HFFc6 (cell line): ENCODE measurements at places on chromosomes 7 and 10. TPM values are rescaled to one million over a fixed set of nuclear protein-coding genes. Genes with fewer than 3 reads are reported as not detected.

DNA sequence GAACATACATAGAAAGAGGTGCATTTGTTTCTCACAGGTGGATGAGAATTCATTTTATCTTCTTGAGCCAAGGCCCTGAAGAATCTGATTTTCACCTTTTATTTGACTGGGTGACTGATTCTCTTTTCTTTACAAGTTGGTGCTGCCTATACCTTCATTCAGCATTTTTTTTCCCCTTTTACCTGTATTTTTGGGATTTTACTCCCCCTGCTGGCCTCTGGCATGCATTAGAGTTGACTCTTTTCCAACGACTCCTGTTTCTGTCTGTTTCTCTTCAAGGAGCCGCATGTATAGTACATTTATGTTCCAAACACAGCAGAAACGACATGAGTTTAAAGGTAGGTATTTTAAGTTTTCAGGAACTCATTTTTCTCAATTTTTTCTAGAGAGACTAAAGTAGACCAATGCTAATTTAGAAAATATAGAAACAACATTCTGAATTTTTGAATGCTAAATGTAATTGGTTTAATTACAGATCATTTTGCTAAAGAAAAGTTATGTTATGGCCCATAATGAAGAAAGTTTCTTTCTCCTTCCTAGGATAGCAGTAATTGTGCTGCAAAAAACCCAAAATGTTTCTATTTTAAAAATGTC, 149.8 kb upstream of the HDAC9 start:
- peak; percentile 21 for DNase-seq

DNA sequence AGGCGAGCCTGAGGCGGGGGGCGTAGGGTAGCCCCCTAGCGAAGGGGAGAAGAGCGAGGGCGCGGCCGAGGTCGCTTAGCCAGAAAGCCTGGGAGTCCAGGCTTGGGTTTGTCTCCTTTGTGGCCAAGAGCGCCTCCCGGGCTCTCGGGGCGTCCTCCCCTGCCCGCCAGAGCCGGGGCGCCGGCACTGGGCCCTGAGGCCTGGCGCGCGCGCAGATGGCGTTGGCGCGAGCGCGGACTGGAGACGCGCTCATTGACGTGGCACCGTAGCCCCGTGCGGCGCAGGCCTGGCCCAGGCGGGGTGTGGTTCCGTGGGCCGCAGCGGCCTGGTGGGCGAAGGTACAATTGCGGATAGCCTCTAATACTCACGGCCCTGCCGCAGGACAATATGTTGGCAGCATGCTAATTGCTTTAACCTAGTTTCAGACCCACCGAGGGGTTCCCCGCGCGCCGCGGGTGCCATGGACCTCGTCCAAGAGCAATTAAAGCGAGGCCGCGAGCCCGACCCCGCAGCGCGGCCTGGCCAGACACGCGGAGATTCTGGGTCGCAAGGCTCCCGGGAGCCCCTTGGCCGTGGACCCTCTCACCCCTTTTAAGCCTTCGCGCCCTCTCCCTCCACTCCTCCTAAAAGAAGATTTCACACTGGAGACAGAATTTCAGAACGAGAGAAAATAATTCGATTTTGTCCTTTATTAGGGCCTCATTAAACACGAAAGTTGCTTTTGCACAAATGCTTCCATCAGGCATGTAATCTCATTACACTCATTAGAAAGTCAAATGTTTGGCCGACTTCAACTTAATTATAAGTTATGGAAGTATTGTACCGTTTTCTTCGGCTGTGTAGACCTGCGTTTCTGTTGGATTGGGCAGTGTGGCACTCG, 3.1 kb downstream of the PTF1A start:
- no peak for DNase-seq

DNA sequence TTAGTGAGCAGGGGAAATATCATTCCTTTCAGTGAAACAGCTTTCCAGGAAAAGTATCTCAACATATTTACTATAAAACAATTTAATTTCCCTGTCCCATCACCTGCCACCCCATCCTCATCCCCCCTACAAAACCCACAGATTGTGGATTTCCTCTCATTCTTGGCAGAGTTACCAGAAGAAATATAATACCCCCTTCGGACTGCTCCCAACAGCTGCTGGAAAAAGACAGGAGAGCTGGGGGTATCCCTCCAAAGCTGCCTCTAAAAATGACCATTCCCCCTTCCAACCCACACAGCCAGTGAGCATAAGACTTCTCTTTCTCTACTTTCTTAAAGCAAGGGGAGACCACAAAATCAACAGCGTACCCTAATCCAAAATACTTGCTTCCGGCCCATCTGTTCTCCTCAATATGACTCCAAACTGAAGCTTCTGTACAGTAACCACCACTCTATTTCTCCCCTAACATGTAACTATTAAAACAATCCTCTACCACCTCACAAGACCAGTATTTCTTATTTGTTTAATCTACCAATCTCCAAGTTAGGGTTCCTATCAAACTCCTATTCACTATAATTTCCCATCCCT, 7.8 kb downstream of the FBXW4 start:
- DNase-seq = no peak

DNA sequence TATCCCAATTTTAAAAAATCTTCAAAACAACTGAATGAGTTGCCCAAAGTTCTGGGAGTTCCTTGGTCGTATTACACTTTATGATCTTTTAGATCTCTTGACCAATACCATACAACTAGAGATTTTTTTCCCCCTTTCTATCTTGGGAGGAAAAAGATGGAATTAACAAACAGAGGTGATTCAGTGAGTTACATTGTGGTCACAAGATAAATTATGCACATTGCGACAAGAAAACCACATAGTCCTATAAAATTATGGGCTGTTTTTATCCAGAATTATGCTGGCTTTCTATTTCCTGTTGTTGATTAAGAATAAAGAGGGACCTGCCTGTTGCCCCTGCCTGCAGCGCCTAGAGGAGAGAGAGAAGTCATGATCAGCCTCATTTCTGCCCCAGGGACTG, 8.2 kb upstream of the SGPL1 start:
- no peak for DNase-seq

DLX5 gene
- total RNA-seq = not detected in 3 replicates

GRCh38 chr7:9945857-9946256, 1027.8 kb upstream of the PHF14 start:
- DNase-seq = no peak

PAOX gene
- total RNA-seq = 4.1 to 4.9 TPM (median 4.9 TPM) in 3 replicates

DNA sequence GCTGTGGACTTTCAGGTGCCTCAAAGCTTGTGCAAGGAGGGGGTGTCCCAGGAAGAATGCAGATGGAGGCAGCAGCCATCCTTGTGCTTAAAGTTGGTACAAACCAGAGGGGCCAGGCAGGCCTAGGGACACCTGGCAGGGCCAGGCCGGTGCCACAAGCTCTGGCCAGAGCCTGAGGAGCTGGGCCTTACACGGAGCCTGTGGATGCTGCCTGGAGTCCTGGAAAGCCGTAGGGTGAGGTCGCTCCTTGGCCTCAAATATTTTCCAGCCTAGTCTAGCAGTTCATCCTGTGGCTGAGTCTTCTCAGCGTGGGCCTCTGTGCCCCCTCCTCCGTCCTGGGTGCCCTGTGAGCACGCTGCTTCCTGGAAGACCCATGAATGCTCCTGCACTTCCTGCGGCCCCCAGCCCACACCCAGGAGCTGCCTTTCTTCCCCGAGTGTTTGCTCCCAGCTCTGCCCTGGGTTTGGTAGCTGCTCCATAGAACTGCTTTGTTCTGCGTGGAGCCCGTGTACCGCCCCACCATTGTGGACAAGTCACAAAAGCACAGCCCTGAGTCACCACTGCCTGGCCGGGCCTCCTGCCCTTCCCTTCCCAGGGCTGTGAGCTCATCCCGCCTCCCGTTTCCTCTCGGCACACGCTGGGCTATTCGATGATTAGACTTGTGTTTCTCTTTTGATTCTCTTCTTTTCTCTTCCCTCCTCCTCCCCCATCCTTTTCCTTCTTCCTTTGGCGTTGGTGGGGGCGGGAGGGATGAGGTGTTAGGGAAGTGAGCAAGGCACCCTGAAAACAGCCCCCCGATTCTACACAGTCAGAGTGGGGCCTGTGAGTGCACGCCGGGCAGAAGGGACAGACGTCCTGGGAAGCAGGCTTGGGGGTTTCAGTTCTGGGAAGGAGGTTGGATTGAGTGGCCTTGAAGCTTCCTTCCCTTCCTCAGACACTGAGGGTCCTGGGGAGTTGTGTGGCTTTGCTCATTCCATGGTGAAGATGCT, 73.2 kb upstream of the SHH start:
- DNase-seq = no peak
